Calu3 (cell line): ENCODE measurements at places on chromosomes 16 and 17.

DNA sequence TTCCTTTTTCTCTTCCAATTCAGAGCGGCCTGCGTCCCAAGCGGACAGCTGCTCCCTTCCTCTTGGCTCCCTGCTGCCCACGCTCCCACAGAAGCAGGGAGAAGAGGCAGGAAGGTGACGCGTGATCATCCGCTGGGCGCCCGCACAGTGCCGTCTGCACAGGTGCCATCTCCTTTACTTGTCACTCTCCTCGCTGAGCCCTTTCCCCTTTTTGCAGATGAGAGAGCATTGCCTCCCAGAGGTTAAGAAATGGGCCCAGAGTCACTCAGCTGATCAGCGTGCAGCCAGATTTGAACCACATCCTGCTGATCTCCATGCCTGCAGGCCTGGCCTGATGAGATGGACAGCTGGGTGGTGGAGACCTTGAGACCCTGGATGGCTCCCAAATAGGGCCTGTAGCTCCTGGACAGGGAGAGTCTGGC, 299.8 kb downstream of the SEC14L1 start:
- no peak for DNase-seq

DNA sequence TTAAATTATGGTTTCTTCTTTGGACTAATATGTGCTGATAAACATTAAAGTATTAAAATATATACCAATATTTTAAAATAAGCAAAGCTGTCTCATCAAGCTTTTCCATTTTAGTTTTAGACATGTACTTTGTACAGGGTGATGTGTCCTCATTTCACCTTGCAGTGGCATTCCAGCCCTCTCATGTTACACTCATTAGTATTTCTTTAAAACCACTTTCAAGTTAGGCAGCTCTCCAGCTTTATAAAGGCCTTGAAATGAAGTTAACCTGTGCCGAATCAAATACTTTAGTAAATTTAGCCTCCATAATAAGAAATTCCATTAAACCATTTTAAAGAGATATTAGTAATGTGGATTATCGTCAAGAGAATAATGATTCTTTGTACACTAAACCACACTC, 107.6 kb upstream of the HLF start:
- no peak for DNase-seq

GRCh38 chr16:55559233-55559632, 7.3 kb upstream of the CAPNS2 start:
- DNase-seq: no peak

DNA sequence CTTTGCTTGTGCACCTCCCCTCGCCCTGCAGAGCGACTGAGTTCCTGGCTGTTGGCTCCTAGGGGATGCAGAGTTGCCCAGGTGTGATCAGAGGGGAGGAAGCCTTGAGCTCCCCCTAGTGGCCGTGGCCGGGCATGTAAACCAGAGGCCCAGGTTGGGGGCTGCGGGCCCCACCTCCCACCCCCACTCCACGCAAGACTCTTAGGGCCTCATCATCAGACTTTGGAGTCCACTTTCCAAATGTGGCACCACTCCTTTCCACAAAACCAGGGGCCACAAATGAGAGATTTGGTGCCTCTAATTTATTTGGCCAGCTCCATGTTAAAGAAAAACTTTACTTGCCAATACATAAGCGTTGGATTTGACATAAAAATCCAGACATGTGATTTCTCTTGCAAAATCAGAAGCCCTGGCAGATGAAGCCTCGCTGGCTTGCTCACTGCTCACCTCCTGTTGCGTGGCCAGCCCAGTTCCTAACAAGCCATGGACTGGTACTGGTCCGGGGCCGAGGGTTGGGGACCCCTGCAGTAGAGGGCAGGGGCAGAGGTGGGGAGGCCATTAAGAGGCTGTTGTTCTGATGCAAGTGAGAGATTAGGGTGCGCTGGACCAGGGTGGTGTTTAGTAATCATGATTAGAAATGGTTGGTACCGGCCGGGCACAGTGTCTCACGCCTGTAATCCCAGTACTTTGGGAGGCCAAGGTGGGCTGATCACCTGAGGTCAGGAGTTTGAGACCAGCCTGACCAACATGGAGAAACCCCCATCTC, 28.7 kb upstream of the GAS7 start:
- DNase-seq: peak; percentile 54

DNA sequence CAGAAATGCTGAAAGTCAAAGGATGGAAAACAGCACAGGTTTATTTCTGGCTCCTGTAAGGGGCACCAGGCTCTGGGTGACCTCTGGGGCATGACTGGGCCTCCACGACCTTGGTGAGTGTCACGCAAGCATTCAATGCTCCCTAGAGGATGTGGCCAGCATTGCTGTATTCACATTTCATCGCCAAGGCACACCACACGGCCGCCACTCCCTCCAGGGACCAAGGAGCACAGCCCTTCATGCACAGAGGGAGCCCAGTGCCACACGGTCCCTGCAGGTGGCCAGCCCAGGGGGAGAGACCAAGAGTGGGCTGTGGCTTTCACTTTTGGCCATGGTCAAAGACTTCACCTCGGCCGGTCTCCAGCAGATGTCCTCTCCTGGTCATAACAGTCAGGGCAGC, 137.4 kb upstream of the TNRC6C start:
- no peak for DNase-seq

DNA sequence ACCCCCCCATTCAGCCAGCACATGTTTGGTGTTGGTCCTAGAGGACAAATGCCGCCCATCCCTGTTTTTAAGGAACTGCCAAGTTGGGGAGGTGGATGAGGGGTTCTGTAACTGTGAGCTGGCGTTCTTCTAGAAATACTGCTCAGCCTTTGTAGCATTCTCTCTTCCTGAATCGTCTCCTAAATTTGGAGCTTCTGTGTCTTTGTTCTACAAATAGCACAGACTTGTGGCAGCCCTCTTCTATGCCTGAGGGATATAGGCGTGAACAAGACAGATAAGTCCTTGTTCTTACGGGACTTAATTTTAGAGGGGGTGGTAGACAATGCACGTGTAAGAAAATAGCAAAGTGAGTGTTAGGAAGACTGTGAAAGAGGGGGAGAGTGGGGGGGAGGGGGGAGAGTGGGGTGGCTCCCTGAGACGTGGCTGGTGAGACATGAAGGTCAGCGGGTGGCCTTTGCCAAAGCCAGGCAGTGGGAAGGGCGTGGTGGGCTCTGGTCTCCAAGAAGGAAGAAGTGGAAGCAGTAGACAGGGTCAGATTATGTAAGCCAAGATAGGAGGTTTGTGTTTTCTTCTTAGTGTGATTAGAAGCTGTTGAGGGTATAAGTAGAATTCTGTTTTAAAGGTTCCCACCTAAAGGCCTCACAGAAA, 9.9 kb downstream of the MFSD11 start:
- no peak for DNase-seq

DNA sequence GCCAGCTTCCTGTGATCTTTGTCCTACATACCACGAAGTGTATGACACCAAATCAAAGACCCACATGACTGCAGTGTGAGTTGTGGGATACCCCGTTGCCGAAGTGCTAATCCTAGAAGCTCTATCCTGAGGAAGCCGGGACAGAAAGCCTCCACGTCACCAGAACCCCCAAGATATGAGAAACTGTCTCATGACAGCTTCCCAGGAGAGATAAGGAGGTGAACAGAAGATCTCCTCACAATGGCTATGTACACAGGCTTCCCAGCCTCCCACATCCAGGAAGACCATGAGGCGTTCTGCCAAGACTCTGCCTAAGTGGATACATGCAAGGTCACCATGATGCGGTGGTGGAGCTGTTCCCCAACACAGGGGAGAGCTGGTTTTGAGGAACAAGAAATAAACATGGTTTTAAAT, 37.1 kb downstream of the TRIM25 start:
- no peak for DNase-seq

GRCh38 chr17:61699694-61700093, 108.7 kb upstream of the NACA2 start:
- DNase-seq: no peak
